ENCODE measurements at places on chromosomes 6 and 20.

- no peak for DNase-seq
These were observed 6.6 kb downstream of the EZR start for GRCh38 chr6:158812611-158813010.

- DNase-seq = no peak
These were observed 99.7 kb downstream of the TULP4 start for GRCh38 chr6:158411998-158412397.

- no peak for DNase-seq
These were observed 121.5 kb downstream of the IRF4 start for GRCh38 chr6:513058-513457.

- no peak for DNase-seq
These were observed 31.4 kb downstream of the SLC22A2 start for GRCh38 chr6:160227038-160227768.

- DNase-seq = no peak
These were observed 66.6 kb upstream of the ZNF184 start for GRCh38 chr6:27539551-27539950.

DNA sequence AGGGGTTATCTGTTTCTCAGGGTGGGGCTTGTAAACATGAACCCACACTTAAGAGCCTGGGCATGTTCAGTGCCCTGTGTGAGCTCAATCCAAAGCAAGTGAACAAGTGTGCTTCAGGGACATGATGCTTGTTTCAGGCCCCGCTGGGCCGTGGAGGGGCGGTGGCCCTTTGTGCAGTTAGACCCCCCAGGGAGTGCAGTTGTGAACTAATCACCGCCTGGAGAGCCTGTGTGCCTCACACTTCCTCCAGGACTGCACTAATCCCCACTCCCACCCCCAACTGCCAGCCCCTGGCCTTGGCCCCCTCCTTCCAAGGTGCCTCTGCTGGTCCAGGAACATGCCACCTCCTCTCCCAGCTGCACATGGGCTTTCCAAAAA is 58.1 kb downstream of the RREB1 start:
- DNase-seq = no peak

- DNase-seq = no peak
These were observed 38.1 kb upstream of the OPN5 start for GRCh38 chr6:47743744-47744143.

DNA sequence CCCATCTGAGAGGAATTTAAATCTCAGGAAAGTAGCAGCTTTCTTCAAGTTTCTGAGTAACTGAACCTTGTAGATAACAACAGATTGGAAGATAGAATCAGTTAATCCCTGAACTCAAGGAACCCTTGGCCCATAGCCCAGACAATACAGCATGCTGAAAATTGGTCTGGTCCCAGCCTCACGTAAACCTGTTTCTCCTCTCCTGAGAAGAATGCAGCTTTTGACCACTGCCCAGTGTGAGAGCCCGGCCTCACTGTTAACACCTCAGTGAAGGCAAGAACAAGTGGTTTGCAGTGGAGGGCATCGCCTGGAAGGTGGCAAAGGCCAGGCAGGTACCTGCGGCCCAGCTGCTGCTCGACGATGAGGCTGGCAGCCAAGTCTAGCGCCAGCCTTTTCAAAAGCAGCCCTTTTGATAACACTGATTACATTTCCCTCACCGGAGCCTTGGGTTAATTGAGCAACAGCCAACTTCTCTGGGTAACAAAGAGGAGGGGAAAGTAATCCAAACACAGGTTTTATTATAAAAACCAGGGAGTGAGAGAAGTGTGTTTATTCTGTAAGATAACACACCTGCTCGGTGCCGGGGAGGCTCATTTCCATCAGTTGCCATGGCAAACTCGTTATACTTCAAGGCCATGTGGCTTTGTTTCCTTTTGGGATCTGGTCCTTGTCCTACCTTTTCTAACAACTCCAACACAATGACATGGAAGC is 54.0 kb downstream of the TRAF3IP2 start:
- DNase-seq = no peak

DNA sequence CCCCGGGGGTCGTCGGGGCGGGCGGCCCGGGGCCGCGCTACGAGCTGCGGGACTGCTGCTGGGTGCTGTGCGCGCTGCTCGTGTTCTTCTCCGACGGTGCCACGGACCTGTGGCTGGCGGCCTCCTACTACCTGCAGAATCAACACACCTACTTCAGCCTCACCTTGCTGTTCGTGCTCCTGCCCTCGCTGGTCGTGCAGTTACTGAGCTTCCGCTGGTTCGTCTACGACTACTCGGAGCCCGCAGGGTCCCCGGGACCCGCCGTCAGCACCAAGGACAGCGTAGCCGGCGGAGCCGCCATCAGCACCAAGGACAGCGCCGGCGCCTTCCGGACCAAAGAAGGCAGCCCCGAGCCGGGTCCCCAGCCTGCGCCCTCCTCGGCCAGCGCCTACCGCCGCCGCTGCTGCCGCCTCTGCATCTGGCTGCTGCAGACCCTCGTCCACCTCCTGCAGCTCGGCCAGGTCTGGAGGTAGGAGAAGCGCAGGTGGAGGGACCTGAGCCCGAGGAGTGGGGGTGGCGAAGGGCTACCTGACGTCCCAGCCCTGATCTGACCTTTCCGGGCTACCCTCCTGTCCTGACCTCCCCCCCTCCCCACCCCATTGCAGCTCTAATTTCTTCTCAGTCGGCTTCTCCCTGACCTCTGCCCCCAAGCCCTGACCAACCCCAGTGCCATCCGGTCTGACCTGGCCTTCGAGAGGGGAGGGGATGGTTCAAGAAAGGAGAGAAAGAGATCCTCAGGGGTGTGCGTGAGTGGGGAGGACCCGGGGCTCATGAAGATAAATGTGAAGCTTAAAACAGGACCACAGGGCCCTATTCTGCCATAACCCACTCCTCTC is 558 bp downstream of the XKR7 start:
- peak; percentile 60 for DNase-seq

- no peak for DNase-seq
These were observed 128.9 kb upstream of the BEND3 start for GRCh38 chr6:107244082-107244741.

- no peak for DNase-seq
These were observed 4.6 kb upstream of the PPP1R16B start for GRCh38 chr20:38800882-38801281.

DNA sequence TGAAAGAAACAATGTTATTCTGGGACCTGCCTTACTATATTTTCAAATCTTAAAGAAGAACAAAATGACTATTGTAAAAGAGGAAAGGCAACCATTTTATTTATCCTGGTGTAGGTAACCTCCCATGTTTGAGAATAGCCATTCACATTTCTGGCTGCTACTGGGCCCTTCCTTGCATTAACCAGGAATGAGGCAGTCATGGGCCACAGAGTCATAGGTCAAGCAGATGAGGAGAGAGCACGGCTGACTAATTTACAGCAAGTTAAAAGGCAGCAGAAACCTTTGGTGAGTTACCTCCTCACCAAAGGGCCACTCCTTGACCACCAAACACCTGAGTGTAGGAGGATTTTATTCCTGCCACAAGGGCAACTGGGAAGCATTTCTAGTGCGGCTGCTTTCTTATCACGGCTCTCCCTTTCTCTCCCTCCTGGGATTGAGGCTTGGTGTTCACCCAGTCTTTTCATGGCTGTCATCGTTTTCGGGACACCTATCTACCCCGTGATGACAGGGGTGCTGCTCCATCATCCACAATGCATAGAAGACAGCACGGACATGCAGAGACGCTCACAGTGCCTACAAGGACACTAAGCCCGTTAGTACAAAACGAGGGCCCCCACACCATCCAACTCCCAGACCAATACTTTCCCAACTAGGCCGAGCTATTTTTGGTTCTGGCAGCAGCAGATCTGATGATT is 4.4 kb upstream of the LAMA4 start:
- no peak for DNase-seq

DNA sequence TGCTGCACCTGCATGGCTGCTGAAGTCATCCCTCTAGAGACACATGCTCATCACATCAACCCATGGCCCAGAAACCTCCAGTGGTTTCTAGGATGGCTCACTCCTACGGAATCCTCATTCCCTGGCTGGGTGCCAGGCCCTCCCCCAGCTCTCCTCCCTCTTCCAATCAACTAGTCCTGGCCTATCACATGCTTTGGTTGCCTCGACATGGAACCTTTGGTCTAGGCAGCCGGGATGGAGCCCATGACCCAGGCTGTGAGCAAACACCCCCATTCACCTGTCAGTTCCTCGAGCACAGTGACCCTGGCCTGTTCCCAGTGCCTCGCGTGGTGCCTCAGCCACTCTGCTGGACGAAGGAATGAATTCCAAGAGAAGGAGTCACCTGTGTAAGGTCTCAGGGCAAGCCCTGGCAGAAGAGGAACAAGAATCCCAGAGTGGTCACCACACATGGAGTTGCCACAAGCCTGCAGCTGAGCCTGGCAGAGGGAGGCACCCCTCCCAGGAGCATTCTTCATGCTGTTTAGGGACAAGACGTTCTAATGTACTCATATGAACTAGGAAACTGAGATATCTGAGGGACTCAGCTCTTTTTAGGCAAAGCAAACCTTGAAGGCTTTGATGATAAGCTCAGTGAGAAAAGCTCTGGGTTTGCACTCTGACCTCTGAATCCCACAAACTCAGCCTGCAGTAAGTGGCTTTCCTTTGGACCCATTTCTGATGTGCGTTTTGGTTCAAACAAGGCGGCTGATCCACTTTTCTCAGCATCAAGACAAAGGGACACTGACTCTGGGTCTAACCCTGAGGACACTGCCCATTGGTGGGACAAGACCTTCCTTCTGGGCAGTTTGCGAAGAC is 40.2 kb downstream of the PPP1R3G start:
- DNase-seq = no peak

- no peak for DNase-seq
These were observed 65.9 kb downstream of the HIVEP2 start for GRCh38 chr6:142879076-142879475.

- no peak for DNase-seq
These were observed 299.1 kb upstream of the KCNQ5 start for GRCh38 chr6:72322771-72323170.

DNA sequence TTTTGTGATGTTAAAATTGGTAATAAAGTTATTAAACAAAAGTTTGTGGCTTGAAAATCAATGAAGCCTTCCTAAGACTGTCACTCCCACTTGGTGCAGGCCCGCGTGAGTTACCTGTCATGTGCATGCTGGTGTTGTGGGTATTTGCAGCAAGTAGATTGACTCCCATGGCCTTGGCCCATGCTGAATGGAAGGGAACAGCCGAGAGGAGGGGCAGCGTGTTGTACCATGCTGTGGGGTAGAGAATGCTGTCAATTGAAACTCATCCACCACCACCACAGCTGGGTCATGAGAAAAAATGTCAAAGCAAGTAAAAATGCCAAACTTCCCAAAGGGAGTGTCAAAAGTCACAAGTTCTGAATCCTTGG is 12.7 kb upstream of the VNN1 start:
- DNase-seq = no peak

DNA sequence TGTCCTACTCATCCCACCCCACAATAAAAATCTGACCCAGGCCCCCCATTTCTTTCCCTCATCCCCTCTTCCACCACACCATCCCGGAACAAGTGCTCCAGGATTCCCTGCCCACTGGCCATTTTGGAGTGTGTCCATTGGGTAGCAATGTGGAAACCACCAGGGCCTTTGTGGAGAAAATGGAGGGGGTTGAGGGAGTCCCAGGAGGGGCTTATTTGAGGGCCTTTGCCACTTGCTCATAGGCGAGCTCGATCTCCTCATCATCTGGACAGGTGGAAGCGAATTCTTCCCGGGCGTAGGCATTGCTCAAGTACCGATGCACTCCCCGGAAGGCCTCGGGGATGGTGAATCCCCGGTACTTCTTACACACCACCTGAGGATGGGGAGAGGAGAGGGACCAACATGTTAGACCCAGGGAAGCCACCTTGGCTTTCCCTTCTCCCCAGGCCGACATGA is 1.6 kb upstream of the DDAH2 start:
- DNase-seq = no peak

DNA sequence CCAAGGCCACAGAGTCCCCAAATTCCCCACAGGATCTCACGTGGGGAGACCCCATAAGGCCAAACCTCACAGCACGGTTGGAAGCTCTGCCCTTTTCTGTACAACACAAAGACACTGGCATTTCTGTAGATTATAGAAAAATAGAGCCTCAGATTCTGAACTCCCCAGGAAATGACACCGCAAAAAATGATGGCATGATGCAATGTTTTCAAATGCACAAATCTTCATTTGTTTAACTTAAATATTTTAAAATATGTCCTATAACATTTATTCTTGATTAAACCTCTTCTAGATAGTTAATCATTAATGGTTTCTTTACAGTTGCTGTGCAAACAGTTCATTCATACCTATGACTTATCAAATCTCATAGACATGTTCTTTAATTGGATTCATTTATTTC is 33.8 kb downstream of the SIM1 start:
- no peak for DNase-seq

- DNase-seq = no peak
These were observed 23.1 kb downstream of the CMTR1 start for GRCh38 chr6:37456126-37456525.

DNA sequence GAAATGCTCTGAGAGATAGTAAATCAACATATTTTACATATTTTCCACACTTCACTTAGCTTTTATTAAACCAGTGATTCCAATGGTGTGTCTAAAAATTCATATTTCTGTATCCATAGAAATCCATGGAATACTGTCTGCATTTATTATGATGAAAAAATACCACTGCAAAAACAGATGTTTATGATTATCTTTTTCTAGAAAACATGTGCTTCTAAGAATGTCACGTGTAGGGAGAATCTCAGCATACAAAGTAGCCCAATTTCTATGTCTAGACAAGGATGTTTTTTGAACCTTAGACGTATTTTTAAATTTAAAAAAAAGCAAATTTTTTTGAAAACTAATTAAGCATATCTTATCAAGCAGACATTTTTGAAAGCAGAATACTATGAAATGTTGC is 622.4 kb downstream of the TENT5A start:
- no peak for DNase-seq

- no peak for DNase-seq
These were observed 1174.7 kb upstream of the MAP3K7 start for GRCh38 chr6:91761621-91762020.

GRCh38 chr20:38161412-38161774 is 3.7 kb downstream of the TGM2 start:
- DNase-seq = no peak

DNA sequence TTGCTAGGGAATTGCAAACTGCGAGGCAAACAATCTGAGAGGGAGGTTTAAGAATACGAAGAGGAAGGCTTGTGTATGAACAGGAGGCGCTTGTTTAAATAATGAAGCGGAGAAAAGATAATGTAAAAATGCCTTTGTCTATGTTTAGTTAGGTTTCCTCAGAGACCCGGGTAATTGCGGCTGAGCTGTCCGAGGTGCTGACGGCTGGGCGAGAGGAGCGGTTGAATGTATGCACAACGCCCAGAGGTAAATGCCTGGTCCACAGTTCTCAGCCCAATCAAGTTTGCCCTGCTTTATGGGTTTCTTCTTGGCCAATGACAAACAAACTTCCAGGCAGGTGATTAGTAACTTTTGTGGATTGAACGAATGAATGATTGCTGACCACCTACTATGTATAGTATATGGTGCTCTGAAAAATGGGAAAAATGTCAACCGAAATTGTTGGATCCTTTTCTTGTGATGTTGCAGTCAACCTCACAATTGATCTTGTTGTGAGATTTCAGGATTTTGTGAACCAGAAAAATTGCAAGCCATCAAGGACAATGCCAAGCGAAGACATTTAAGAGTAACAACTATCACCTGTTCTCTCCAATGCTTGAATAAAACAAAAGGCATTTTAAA is 38.3 kb upstream of the SLC32A1 start:
- DNase-seq = no peak
